ENCODE measurements at places on chromosomes 2 and 18. TPM values are rescaled to one million over a fixed set of nuclear protein-coding genes. Genes with fewer than 3 reads are reported as not detected.

The KYNU gene
- total RNA-seq = 15.5 TPM

The CXCR4 gene
- 23.6 TPM for total RNA-seq

The HOXD11 gene
- total RNA-seq = not detected

GRCh38 chr18:57785751-57786437 is 17.2 kb downstream of the ATP8B1 start:
- no peak for DNase-seq
- no peak overlapping the region for H3K4me3 ChIP-seq
- no peaks in the 10 kb centered on the region for H3K27me3 ChIP-seq
- peaks cover 42% of the 10 kb centered on the region for H3K4me1 ChIP-seq
- H3K27ac ChIP-seq = no peak overlapping the region

DNA sequence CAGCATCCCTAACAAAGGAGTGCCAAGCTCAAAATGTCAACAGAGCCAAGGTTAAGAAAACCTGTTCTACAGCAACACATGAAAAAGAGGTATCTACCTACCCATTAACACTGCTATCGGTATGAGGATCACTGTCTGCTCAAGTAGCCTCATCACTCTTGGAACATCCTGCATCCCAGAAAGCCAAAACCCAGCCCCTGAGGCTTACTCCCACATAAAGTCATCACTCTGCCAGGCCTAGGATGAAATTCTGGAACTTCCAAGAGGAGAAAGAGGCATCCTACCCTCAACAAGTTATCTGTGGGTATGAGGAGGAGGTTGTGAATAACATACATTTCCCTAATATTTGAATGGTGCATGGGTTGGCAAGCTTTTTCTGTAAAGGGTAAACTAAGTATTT is 25.5 kb downstream of the CDH2 start:
- H3K27ac ChIP-seq = no peak overlapping the region
- H3K36me3 ChIP-seq = no peaks in the 10 kb centered on the region
- peaks cover 25% of the 10 kb centered on the region for H3K4me1 ChIP-seq
- no peak for DNase-seq
- H3K4me3 ChIP-seq = no peak overlapping the region

DNA sequence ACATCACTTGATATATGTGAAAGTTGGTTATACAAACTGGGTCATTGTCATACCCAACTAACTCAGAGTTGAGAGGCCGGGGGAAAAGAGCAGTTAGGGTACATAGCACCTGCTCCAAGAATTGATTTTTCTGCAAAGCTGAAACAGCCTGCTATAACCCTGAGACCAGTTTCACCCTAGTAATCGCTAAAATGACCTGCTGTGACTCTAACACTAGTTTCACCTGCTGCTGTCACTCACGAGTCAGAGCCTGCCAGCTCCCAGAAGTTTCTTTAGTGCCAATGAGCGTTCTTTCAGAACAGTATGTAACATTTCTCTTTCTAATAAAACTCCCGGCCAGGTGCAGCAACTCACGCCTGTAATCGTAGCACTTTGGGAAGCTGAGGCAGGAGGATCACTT is 28.0 kb downstream of the SRSF7 start:
- H3K36me3 ChIP-seq = no peaks in the 10 kb centered on the region
- no peaks in the 10 kb centered on the region for H3K27me3 ChIP-seq
- H3K4me1 ChIP-seq = peaks cover 4% of the 10 kb centered on the region

- H3K4me1 ChIP-seq = no peaks in the 10 kb centered on the region
- H3K4me3 ChIP-seq = no peak overlapping the region
- DNase-seq = no peak
- no peaks in the 10 kb centered on the region for H3K36me3 ChIP-seq
- no peak overlapping the region for H3K27ac ChIP-seq
Measured at GRCh38 chr2:168561991-168562390, 105.9 kb downstream of the CERS6 start.

GRCh38 chr2:169077674-169078240 is 8.4 kb downstream of the DHRS9 start:
- H3K27ac ChIP-seq = no peak overlapping the region
- no peak for DNase-seq
- no peaks in the 10 kb centered on the region for H3K27me3 ChIP-seq
- no peak overlapping the region for H3K4me3 ChIP-seq
- no peaks in the 10 kb centered on the region for H3K4me1 ChIP-seq

- H3K4me1 ChIP-seq = no peaks in the 10 kb centered on the region
- no peaks in the 10 kb centered on the region for H3K36me3 ChIP-seq
- H3K27me3 ChIP-seq = peaks cover 3% of the 10 kb centered on the region
- H3K27ac ChIP-seq = no peak overlapping the region
- H3K4me3 ChIP-seq = no peak overlapping the region
Measured at GRCh38 chr2:233098618-233099017, 38.5 kb downstream of the INPP5D start.

- no peak overlapping the region for H3K4me3 ChIP-seq
- DNase-seq = no peak
- no peaks in the 10 kb centered on the region for H3K4me1 ChIP-seq
- H3K36me3 ChIP-seq = no peaks in the 10 kb centered on the region
- no peak overlapping the region for H3K27ac ChIP-seq
Measured at GRCh38 chr2:150167711-150168110, 319.8 kb downstream of the RND3 start.

GRCh38 chr2:232879618-232880494 is 9.8 kb downstream of the SNORC start:
- peaks cover 7% of the 10 kb centered on the region for H3K27me3 ChIP-seq
- no peak overlapping the region for H3K27ac ChIP-seq
- no peak for DNase-seq
- peaks cover 9% of the 10 kb centered on the region for H3K4me1 ChIP-seq

- peaks cover 10% of the 10 kb centered on the region for H3K36me3 ChIP-seq
- no peak for DNase-seq
- H3K27me3 ChIP-seq = no peaks in the 10 kb centered on the region
- no peak overlapping the region for H3K4me3 ChIP-seq
- no peak overlapping the region for H3K27ac ChIP-seq
- H3K4me1 ChIP-seq = no peaks in the 10 kb centered on the region
Measured at GRCh38 chr18:26462355-26462754, 86.0 kb downstream of the KCTD1 start.

- no peak overlapping the region for H3K4me3 ChIP-seq
- no peak for DNase-seq
- peaks cover 34% of the 10 kb centered on the region for H3K27me3 ChIP-seq
- H3K4me1 ChIP-seq = no peaks in the 10 kb centered on the region
- H3K36me3 ChIP-seq = no peaks in the 10 kb centered on the region
- no peak overlapping the region for H3K27ac ChIP-seq
Measured at GRCh38 chr18:59907660-59908059, 7.9 kb downstream of the PMAIP1 start.

The AP1S3 gene
- 14.2 TPM for total RNA-seq

- H3K4me3 ChIP-seq = peak overlapping the region; percentile 53
- H3K27ac ChIP-seq = no peak overlapping the region
Measured at GRCh38 chr2:230865307-230865765, 594 bp downstream of the ITM2C start.

DNA sequence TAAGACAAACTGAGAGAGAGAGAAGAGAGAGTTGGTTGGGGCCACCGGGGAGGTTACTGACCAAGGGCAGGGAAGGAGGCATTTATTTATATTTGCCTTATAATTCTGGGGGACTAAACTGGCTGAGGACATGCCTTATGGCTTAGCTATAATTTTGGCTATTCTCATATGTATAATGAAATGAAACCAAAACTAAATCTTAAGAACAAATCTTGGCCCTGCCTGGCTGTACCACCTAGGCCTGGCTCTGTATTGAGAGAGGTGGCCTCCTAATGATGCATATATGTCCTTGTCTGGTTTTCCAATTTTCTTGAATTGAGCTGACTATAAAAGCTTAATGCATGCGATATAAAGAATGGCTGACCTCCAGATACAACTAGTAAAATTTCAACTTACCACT is 3.5 kb upstream of the PPP1CB start:
- DNase-seq = no peak
- H3K36me3 ChIP-seq = no peaks in the 10 kb centered on the region
- H3K4me3 ChIP-seq = no peak overlapping the region

GRCh38 chr2:14547830-14548229 is 84.7 kb upstream of the LRATD1 start:
- no peak overlapping the region for H3K4me3 ChIP-seq
- H3K27me3 ChIP-seq = no peaks in the 10 kb centered on the region
- no peaks in the 10 kb centered on the region for H3K36me3 ChIP-seq

The SCN9A gene
- 11.8 TPM for total RNA-seq

The MYL1 gene
- not detected for total RNA-seq

The SNTG2 gene
- 1.6 TPM for total RNA-seq

GRCh38 chr2:95057535-95058370 is 32.2 kb downstream of the MAL start:
- peak; percentile 37 for DNase-seq
- H3K36me3 ChIP-seq = no peaks in the 10 kb centered on the region
- H3K27me3 ChIP-seq = no peaks in the 10 kb centered on the region
- no peaks in the 10 kb centered on the region for H3K4me1 ChIP-seq
- H3K4me3 ChIP-seq = no peak overlapping the region

- H3K4me1 ChIP-seq = peaks cover 41% of the 10 kb centered on the region
- DNase-seq = no peak
- no peaks in the 10 kb centered on the region for H3K36me3 ChIP-seq
- no peaks in the 10 kb centered on the region for H3K27me3 ChIP-seq
- peak overlapping the region; percentile 93 for H3K27ac ChIP-seq
- H3K4me3 ChIP-seq = no peak overlapping the region
Measured at GRCh38 chr2:237695201-237695780, 67.9 kb downstream of the LRRFIP1 start.

The PLGLB1 gene
- total RNA-seq = 0.92 TPM

- peaks cover 8% of the 10 kb centered on the region for H3K27me3 ChIP-seq
- H3K4me1 ChIP-seq = peaks cover 10% of the 10 kb centered on the region
- no peak for DNase-seq
- no peaks in the 10 kb centered on the region for H3K36me3 ChIP-seq
Measured at GRCh38 chr2:71452565-71452964, 796 bp upstream of the DYSF start.

All from lung (tissue), 17 donors.